ENCODE measurements at places on chromosomes 2 and 18.

DNA sequence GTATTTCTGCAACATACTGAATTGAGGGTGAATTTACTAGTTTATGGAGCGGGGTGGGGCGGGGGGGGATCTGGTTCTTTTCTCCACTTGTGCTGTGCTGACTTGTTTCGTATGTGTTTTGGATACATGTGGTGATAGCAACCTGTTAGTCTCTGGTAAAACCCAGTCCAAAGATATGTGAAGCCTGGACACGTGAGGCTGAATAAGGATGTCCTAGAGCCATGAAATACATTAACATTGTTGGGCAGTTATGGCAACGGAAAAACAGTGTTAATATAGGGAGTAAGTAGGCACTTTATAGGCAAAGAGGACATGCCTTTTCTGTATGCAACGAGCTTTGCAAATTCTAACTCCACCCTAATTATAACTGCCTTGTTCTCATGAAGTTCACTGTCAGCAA, 42.1 kb upstream of the NEMP2 start:
- DNase-seq: no peak

- DNase-seq: no peak
Measured at GRCh38 chr2:44189104-44189503, 20.4 kb downstream of the PPM1B start.

GRCh38 chr2:203122317-203122986, 107.8 kb downstream of the NBEAL1 start:
- DNase-seq: peak; percentile 9

GRCh38 chr2:20488782-20489181, 41.9 kb downstream of the RHOB start:
- no peak for DNase-seq

DNA sequence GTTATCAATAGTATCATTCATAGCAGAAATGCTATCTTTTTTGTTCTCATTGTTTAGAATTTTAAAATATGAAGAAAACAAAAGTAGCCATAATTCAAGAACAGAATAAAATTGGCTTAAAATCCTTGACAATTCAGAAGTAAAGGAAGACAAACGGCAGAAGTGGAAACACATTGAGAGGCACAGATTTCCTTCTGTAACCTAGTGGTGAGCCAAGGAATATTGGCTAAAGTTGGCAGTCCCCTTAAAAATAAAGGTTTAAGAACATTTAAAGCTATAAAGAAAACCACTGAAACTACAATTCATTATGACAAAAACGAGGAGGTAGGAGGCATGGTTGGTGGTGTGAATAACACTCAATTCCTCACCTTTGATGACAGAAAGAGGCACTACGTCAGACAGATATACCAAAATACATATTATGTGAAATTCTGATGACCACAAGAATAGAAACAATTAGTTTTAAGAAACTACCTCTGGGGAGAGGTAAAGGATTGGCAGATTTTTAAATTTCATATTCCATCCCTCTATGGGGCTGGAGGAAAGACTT, 42.3 kb downstream of the SFT2D3 start:
- no peak for DNase-seq

- DNase-seq: no peak
Measured at GRCh38 chr18:6781796-6782195, 52.3 kb downstream of the ARHGAP28 start.

DNA sequence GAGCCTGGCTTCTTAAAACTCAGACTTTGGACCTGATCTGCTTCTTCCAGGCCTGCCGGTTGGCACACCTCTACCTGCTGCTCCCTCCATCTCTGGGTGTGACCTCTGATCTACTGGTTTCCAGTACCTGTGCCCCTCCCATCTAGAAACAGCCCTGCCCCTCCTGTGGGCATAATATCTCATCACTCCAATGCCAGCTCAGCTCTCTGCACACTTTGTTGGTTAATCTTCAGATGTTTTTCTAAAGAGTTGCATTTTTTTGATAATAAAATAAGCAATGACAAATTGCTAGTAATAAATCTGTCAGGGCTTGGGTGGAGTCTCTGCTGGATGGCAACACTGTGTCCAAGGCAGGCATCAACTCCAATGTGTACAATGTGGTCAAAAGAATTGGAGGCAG, 89.6 kb upstream of the PPP1CB start:
- peak; percentile 95 for DNase-seq

DNA sequence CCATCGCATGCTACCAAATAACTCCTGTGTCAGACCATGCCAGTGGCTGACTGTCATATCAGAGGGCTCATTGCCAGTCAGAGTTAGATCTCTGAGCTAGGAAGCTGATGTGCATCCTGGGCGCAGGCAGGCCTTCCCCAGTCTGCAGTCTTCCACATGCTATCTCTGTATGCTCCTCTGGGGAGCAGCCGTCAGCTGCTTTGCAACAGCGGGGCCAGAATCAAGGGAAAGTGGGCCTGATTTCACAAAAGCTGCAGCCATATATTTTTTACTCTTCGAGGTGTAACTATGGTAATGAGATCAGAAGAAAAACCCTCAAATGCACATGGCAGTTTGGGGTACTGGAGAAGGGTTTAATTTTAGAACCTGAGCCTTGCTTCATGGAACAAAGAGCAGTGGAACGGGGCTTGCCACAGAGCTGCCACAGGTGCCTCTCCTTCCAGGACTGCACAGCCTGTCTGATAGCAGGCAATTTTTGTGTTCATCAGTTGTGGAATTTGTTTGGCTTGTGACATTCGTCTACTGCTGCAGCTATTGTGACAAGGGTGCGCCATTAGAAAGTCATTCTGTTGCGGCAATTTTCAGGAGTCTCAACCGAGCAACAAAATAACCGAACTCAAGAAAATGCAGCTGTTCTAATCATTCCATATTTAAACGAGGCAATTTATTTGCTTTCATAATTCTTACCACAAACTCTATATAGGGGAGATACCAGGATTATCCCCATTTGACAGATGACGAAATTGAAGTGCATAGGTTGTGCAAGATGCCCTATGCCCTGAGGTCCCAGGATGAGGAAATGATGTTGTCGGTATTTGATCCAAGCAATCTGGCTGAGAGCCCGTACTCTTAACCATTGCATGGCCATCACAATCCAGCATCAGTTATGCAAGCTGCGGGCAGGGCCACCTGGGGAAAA, 109.6 kb upstream of the CYRIA start:
- no peak for DNase-seq

DNA sequence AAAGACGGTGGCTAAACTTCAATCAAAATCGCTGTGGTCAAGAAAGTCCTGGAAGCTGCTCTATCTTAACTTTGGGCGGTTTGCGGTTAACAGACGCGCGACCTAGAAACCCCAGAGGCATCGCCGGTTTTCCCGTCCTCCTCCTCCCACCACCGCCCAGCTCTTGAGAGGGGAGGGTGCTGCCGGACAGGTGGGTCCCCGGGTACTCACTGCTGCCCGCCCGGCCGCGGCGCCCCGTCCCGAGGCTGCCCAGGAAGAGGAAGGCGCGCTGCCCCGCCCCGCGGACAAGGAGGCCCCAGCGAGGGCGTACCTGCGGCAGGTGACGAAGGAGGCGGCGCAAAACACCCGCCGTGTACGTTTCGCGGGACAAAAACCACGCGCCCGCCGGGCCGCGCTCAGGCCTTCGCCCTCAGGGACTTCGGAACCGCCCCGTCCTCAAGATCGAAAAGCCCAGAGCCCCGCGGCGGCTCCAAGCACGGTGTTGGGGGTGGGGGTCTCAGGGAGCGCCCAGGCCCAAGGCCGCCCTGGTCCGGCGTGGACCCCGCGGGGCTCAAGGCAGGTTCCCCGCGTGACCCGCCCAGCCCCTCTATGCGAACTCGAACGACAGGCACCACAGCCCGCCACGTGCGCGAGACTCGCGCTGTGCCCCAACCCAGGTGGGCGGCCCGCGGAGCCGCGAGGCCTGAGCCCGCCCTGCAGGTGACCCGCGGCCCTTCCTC, at the start of gene SH3YL1:
Gene SH3YL1 (minus strand): TSS at position 259 of the 719 bp plus-strand sequence. CDS start 48 bp downstream, at position 211.
- DNase-seq: peak; percentile 93

GRCh38 chr2:173075781-173076580, at the start of gene MAP3K20:
Gene MAP3K20, plus strand, starts transcription at chr2:173075846. Its CDS starts 15,186 bp downstream, at chr2:173091032.
- peak; percentile 61 for DNase-seq

DNA sequence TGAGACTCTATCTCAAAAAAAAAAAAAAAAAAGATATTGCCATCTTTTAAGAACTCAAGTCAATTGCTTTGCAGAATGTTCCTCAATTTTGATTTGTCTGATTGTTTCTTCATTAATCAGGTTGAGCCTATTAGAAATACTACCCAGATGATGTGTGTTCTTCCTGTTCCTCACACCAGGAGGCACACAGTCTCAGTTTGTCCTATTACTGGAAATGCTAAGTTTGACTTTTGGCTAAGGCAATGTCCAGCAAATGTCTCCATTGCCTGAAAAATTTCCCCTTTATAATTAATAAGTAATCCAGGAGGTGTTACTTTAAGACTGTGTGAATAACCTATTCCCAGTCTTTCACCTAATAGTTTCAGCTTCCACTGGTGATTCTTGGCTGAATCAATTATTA, 28.4 kb downstream of the BOLA3 start:
- DNase-seq: no peak

DNA sequence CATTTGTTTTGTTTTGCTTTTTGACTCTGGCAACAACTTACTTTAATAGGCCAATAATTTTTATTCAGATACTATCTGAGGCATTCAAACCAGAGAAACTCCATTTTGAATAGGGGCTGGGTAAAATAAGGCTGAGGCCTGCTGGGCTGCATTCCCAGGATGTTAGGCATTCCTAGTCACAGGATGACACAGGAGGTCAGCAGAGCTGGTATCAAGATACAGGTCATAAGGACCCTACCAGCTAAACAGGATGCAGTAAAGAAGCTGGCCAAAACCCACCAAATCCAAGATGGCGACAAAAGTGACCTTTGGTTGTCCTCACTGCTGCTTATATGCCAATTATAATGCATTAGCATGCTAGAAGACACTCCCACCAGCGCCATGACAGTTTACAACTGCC, 102.2 kb upstream of the XPO1 start:
- DNase-seq: no peak

DNA sequence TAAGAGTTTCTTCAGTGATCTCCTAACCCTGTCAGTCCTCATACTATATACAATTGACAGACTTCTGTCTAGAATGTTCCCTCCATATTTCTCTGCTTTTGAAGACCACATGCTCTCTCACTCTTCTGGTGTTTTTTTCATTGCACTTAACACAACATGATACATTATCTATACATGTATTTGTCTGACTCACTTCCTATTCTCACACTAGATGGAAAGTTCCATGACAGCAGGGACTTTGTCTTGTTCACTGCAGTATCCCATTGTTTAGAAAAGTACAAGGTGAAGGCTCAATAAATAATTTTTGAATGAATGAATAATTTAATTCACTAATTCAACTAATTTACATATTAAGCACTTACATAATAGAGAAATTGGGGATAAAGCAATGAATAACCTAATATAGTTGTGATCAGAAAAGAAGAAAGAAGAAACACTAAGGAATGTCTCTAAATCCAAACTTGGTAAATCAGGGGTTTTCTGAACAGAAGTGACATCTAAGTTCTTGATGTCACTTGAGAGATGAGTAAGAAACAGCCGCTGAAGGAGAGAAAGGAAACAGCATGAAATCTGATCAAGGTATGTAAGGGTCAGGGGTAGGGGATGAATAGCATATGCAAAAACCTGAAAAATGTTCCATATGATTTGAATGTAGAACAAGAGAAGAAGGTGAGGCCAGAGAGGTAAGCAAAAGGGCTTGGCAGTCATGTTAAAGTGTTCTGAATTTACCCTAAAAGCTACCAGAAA, 42.4 kb downstream of the MBD2 start:
- no peak for DNase-seq

GRCh38 chr2:240730501-240731177, 39.0 kb downstream of the AQP12A start:
- DNase-seq: no peak

GRCh38 chr2:210263841-210264240, 38.6 kb upstream of the ACADL start:
- DNase-seq: no peak
